ENCODE measurements at places on chromosomes 5 and 9. TPM values are rescaled to one million over a fixed set of nuclear protein-coding genes. Genes with fewer than 3 reads are reported as not detected.

GRCh38 chr9:81653240-81653639 lies 36.1 kb downstream of the TLE1 start:
- no peak for DNase-seq

The GAS1 gene
- 0.93 TPM for total RNA-seq

The TPPP gene
- total RNA-seq: 2.2 TPM

DNA sequence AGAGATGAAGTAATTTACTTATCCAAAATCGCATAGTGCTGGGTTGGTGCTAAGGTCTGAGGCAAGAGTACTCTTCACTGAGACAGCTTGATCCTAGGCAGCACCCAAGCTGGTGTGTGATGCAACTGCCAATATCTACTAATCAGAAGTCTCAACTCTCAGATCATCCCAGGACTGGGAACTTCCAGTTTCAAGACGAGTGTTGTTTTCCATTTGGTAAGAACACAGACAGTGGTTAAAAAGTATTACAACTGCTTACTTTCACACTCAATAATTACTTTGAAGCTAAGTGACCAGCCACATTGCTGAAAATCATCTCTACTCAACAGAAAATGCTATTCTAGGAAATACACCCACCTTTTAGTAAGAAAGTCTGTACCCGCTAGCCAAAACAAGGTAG lies 45.3 kb downstream of the FBXW11 start:
- no peak for DNase-seq

The SLC30A5 gene
- 22.3 TPM for total RNA-seq

GRCh38 chr9:132387133-132387532 lies 19.5 kb downstream of the TTF1 start:
- no peak for DNase-seq

DNA sequence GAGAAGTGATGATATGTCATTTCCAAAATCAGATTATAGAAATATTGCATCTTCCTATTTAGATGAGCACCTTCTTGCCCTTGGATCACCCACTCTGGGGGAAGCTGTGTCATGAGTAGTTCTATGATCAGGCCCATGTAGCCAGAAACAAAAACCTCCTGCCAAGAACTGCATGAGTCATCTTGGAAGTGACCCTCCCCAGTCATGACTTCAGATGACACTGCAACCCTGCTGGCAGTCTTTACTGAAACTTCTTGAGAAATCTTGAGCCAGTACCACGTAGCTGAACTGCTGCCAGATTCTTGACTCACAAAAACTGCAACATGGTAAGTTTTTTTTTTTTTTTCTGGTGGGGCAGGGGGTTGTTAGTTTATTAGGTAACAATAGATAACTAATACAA lies 439.6 kb upstream of the PTGER4 start:
- DNase-seq: no peak

The SH3RF2 gene
- total RNA-seq: 4.7 TPM

The DAPK1 gene
- 17.4 TPM for total RNA-seq

- DNase-seq: no peak
Observed at GRCh38 chr9:119765632-119766175, 396.5 kb upstream of the BRINP1 start.

The ANKRD18B gene
- total RNA-seq: not detected

- DNase-seq: no peak
Observed at GRCh38 chr5:84614906-84615305, 230.2 kb upstream of the EDIL3 start.

- DNase-seq: no peak
Observed at GRCh38 chr9:36141288-36141687, 4.8 kb downstream of the GLIPR2 start.

- no peak for DNase-seq
Observed at GRCh38 chr5:88672644-88673252, 210.2 kb downstream of the MEF2C start.

Measured in right lobe of liver (tissue), 6 donors.